SK-N-SH (cell line): ENCODE measurements at places on chromosomes 4 and X.

DNA sequence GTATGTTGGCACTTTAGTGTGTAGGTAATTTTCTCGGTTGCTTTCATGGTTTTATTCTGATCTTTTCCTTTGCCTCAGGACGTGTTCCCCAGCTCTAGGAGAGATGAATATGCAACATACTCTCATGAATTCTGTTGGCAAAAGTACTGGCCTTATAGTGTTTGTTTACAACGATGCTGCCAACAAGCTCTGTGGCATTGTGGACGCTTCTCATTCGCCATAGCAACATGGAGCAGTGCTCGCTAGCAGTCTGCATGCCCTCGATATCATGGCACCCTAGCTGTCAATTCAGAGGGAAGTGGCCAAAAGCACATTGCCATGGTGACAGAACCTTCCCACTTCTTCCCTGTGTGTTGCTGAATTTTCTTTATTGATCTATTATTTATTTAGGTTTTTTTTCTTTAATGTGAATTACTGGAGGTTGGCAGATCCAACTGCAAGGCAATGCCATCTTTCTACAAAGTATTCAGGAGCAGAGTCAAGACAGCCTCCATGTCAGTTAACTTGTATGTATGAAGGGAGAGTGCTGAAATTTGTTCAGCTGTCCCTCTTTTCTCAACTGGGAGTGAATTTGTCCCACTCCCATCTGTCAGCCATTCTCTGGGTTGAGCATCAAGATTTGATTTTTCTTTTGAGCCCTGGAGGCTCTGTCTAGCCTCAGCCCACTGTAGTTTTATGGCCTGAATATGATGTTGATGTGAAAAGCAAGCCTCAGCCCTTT is 224.9 kb upstream of the VCX3A start:
- DNase-seq, result no peak

GRCh38 chrX:40022421-40022820 is 75.3 kb downstream of the BCOR start:
- no peak for DNase-seq

DNA sequence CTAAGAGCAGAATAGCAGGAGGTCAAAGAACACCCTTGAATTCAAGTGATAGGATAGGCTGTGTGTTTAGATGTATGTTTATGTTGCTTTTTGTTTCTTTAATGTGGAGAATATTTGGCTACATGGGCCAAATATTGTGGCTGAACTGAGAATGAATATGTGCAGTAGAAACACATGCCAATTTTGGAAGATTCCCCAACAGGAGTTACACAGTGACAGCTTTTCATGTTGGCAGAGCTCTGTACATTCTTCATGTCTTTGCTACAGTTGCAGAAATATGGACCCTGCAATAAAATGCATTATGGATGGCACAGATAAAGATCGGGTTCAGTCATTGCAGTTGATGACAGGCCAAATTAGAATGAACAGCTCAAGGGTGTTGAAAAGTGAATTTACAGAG is 82.8 kb upstream of the SLC4A4 start:
- no peak for DNase-seq

GRCh38 chr4:70778888-70779422 is 57.2 kb downstream of the RUFY3 start:
- DNase-seq, result no peak

DNA sequence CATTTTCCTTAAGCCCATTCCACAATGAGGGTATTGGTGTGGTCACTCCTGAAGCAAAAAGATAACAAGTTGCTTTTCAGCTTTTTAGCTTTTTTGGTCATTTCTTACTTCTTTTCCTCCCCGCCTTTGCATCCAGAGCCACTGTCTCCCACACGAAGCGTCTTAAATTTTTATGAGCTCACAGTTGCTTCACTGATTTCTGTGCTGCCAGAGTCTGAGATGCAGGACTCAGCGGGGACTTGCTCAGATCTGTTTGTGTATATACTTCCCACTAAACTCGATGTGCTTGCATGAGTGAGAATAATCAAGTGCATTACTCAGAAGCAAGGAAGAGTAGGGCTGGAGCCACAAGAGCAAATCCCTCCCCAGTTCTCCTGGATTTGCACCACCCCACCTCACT is 80.2 kb upstream of the FHL1 start:
- no peak for DNase-seq

- DNase-seq, result no peak
Measured at GRCh38 chr4:100738196-100739165, 220.7 kb upstream of the EMCN start.

DNA sequence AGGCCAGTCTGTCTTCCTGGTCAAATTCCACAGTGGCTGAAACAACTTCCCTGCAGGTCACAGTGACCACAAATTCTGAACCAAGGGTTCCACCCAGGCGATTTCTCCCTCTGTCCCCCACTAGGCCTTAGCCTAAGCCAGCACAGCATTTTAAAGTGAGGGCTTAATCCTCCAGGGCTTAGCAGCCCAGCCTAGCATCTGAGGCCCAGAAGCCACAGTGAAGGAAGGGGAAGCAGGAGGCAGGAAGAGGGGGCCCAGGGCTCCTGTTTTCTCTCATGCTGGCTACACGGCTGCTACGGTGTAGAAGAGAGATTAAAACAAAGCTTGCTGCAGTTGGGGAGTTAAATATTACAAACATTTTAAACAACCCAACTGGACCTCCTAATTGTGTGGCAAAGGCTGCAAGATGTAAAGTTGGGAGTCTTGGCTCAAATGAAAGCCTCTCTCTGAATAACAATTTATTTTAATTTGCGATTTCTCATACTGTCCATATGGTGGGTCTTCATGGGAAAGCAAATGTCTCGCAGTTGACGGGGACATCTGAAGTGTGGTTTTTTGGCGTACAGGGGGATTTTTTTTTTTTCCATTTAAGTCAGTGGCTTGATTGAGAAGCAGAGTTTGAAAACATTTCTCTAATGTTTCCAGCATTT is 170.8 kb upstream of the RAI2 start:
- no peak for DNase-seq

DNA sequence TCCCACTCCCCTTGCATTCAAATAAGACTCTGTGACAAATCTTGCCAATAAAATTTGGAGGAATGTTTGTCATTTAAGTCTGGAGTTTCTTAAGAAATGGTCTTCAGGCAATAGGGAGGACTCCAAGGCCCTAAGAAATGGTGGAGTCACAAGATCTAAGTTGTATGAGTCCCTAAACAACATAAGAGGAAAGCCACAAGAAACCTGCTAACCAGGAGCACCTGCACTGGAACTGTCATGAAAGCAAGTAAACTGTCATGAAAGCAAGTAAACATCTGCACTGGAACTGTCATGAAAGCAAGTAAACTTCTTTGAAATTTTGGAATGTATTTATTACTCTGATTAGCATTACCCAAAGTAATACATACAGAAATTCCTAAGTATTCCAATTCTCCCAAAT is 3.5 kb downstream of the CNOT6L start:
- no peak for DNase-seq

- no peak for DNase-seq
Measured at GRCh38 chrX:134158821-134159512, 78.0 kb upstream of the CCDC160 start.

- DNase-seq, result no peak
Measured at GRCh38 chr4:142713282-142714030, 132.6 kb downstream of the INPP4B start.

- no peak for DNase-seq
Measured at GRCh38 chrX:152831391-152831790, 528 bp downstream of the NSDHL start.

- DNase-seq, result peak; percentile 36
Measured at GRCh38 chr4:136864604-136865185, 667.6 kb downstream of the PCDH18 start.

- no peak for DNase-seq
Measured at GRCh38 chr4:7842384-7843279, 97.0 kb downstream of the AFAP1 start.

DNA sequence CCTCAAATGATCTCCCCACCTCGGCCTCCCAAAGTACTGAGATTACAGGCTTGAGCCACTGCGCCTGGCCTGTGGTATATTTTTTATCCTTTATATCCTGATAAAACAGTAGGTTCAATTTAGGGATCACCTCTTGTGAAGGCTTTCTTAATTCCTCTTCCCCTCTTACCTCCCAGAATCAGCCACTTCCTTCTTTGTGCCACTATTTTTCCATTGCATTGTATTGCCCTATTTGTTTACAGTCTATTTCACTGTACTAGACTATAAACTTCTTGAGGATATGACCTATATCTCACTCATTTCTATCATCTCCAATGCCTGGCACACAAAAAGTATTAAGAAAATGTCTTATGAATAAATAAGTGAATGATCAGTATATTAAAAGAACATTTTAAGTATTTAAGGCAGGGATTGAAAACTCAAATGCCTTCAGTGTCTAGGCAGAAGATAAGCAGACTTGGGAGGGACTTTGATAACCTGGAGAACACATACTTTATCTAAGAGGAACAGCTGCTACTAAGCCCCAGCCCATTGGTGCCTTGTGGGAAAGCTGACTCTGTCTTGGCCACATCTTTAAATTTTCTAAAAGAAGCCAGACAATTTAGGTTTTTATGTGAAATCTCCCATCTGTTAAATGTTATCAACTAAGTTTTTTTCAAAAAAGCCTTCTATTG is 82.3 kb upstream of the OGT start:
- DNase-seq, result no peak

DNA sequence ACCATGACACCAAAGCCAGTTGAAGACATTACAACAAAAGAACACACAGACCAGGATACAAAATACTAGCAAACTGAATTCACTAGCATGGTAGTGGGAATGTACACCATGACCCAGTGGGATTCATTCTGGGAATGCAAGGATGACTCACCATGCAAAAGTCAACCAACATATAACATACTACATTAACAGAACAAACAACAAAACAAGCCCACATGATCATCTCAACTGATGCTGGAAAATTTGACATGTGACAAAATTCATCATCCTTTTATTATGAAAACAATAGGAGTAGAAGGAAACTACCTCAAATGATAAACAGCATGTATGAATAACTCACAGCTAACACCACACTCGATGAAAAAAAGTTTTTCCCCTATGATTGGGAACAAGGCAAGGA is 190.2 kb downstream of the DCLK2 start:
- DNase-seq, result no peak

DNA sequence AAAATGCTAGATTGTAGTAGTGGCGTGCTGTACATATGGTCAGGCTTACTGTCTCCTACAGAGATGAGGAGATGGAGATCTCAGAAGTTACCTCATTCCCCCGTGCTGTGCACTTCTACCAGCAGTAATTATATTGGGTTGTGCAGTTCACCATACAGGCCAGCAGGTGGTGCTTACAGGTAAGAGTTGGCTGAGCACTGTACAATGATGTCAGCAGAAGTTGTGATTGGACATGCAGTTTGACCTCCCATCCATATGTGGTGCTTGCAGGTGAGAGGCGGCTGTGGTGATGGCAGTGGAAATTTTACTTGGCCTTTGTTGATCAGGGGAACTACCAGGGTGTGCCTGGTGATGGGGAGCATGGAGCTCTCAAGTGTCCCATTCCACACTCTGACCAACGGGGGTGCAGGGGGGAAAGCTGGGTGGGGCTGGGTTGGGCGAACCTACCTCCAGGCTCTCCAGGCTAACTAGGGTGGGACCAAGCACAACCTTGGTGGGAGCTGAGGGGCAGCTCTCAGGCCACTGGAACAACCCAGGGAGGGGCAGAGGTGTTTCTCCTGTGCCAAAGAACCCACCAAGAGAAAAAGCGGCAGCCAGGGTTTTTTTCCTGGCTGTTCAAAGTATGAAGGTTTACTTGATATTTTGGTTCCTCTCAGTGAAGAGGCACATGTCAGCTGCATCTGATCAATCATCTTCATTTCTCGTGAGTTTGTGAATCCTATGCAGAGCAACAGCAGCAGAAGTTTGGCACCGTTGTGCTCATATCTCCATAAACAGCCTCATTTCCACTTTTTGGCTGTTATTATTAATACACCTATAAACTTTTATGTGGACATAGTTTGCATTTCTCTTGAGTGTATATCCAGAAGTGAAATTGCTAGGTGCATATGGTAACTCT is 73.8 kb upstream of the FREM3 start:
- peak; percentile 21 for DNase-seq

GRCh38 chrX:131739823-131740222 is 195.9 kb downstream of the OR13H1 start:
- no peak for DNase-seq

GRCh38 chrX:51606446-51606845 is 12.3 kb downstream of the CENPVL3 start:
- DNase-seq, result no peak
